ENCODE measurements at places on chromosomes 3 and 15. TPM values are rescaled to one million over a fixed set of nuclear protein-coding genes. Genes with fewer than 3 reads are reported as not detected.

PPP1R14D gene
- total RNA-seq = not detected

UPK1B gene
- not detected for total RNA-seq

ONECUT1 gene
- not detected for total RNA-seq

CYP1A1 gene
- total RNA-seq = 0.44 TPM

DISP2 gene
- 0.22 TPM for total RNA-seq

IGDCC3 gene
- total RNA-seq = not detected

ZNF662 gene
- total RNA-seq = 17.8 TPM

HRH1 gene
- total RNA-seq = 20.3 TPM

ANKUB1 gene
- total RNA-seq = 1.4 TPM

Data from tibial nerve (tissue), 4 donors.